ENCODE measurements at places on chromosomes 11 and 22.

- DNase-seq = no peak
These were observed 25.2 kb upstream of the LRRC32 start for GRCh38 chr11:76695771-76696170.

DNA sequence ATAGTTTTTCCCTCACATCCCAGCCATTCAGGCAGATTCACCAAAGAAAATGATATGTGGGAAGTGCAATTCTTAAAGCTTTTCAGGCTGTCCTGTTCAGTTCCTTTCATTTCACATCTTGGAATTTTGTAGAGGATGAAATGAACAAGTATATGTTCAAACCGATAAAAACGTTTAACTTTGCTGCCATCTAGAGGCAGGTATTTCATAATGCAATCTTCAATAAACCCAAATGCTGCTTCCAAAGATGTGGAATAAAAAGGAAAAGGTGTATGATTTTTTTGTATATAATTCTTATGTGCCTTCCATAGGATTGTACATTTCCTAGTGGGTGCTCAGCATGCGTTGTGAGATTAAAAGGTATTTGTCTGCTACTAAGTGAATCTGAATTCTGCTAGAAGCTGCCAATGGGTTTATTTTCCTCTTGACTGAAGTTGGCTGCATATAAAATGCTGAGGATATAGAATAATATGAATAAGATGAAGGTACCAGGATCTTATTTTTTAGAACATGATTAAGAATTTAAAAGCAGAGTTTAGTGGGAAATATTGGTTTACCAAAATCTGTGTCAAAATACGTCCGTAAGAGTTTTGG, 199.3 kb downstream of the PGR start:
- no peak for DNase-seq

GRCh38 chr11:16059332-16059731, 297.0 kb downstream of the SOX6 start:
- DNase-seq = no peak

GRCh38 chr11:30483056-30483455, 103.1 kb downstream of the MPPED2 start:
- DNase-seq = no peak

DNA sequence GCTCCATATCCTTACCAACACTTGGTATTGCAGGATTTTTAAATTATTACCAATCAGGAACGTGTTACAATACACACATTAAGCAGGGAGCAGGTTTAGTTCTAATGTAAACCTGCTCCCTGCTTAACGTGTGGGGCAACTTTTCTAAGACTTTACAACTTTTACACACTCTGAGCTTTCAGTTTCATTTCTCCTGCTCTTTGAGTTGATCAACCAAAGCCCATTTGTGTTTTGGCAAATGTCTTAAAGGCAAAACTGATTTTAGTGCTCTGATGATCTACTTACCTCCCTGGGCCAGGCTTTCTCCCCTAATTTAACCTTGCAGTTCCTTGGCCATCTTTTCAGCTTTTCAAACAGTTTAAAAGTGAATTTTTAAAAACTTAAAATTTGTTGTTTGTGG, 70.9 kb downstream of the ZBTB44 start:
- no peak for DNase-seq

DNA sequence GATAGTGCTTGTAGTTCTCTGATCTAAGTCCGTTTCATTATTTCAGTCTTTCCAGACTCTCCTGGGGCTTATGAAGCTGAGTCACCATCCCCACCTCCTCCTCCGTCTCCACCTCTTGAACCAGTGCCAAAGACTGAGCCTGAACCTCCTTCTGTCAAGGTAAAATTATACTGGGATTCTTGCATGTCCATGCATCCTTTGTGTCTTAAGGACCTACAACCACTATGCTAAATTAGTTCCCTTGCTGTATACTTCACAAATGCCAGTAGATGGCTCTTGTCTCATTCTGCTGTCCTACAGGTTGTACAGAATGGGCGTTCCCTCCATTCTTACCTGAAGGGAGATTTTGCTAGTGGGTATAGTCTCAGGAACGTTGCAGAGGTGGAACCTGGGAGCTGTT, 42.2 kb downstream of the POLD3 start:
- DNase-seq = no peak

DNA sequence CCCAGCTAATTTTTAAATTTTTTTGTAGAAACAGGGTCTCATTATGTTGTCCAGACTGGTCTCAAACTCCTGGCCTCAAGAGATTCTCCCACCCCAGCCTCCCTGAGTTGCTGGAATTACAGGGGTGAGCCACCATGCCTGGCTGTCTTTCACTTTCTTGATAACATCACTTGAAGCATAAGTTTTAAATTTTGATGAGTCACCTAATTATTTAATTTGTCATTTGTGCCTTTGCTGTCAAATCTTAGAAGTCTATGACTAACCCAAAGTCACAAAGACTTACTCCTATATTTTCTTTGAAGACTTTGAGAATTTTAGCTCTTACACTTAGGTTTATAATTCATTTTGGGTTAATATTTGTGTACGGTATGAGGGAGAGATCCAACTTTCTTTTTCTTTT, 14.5 kb upstream of the MSANTD2 start:
- DNase-seq = no peak

DNA sequence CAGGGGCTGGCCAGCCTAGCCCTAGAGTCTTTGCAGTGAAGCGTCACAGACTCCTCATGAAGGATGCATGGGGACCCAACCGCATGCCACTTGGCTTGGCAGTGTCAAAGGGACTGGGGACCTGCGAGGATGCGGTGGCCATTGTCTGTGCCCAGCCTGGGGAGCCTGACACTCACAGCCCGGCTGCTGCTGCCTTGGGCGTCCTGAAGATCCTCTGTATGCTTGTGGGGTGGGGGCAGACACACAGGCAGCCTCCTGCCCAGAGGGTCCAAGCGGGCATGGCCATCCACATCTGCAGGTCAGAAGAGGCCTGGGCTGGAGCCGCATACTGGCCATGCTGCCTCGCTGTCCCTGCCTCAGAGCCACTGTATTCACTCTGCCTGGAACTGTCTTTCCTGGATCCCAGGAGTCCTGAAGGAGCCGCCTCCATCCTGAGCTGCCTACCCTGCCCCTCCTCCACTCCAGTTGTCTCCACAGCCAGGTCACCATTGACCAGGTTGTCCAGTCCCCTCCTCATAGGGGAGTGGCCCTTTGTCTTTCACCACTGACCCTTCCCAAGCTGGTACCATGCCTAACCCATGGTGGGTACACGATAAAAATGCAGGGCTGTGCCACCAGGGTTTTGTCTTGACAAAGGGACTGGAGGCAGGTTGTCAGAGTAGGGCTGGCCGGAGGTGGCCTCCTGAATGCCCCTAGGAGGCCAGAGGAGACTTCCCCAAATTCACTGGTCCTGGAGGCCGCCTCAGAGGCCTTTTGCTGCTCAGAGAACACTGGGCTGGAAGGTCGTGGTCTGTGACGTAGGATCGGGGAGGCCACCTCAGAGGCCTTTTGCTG, 107.0 kb downstream of the KCNQ1OT1 start:
- DNase-seq = no peak

DNA sequence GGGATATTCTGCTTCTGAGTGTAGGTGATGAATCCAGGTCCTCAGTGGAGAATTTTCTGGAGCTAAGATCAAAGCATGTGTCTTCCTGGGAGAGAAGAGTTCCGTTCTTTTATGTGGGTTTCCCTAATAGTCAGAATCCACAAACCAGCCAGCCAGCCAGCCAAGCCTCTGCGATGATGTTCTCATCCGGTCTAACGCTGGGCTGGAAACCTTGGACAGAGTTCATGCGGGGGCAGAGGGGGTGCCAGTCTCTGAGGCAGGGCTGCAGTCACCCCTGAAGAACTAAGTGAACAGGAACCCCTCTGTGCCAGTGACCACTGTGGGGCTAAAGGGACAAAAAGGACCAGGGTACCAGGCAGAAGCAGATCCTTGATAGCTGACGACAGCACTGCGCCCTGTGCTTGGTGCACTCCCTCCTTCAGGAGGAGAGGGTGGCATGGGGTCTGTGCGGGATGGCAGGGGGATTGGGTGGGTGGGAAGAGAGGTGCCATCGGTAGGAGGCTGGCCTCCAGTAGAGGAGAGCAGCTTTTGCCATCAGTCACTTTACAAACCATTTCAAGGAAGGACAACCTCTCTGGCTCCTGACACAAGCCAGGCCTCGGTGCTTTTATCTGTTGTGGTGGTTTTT, 27.1 kb downstream of the ADAMTS15 start:
- DNase-seq = no peak

- no peak for DNase-seq
These were observed 6.2 kb upstream of the FAM83F start for GRCh38 chr22:39988386-39989114.

DNA sequence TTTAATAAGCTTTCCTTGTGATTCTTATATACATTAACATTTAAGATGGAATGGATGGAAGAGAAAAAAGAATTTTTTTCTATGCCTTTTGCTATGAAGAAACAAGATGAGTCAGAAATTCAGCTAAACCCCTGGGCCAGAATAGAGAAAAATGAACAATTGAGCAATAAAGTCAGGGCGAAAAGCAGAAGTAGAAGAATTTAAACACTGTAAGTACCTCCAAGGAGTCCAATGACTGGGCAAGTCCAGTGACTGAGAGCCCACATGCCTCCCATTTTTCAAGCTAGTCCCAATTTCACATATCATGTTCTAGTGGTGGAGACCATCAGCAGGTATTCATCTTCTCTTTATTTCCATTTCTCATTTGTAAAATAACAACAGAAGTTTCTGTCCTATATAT, 18.6 kb upstream of the APLP2 start:
- no peak for DNase-seq

DNA sequence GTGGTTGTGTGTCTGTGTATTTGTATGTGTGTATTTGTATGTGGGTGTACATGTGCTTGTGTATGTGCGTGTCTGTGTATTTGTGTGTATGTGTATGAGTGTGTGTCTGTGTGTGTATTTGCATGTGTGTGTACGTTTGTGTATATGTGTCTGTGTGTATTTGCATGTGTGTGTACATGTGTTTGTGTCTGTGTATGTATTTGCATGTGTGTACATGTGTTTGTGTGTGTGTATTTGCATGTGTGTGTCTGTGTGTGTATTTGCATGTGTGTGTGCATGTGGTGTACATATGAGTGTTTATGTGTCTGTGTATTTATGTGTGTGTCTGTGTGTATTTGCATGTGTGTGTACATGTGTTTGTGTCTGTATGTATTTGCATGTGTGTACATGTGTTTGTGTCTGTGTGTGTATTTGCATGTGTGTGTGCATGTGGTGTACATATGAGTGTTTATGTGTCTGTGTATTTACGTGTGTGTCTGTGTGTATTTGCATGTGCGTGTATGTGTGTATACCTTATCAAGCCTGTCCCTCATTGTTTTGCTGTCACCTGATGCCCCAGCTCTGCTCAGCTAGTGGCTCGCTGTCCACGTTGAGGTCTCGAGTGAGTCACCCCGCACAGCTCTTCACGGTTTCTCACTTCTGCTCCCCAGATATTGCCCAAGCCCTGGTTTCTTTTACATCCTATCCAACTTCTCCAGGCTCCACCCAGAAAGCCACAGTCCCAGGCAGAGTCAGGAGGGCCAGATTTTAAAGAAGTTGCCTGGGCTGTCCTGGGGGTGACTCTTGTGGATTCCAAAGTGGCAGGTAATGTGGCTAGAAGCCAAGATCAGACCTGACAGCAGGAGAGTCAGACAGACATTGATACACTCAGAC, 15.2 kb downstream of the MB start:
- DNase-seq = peak; percentile 5

DNA sequence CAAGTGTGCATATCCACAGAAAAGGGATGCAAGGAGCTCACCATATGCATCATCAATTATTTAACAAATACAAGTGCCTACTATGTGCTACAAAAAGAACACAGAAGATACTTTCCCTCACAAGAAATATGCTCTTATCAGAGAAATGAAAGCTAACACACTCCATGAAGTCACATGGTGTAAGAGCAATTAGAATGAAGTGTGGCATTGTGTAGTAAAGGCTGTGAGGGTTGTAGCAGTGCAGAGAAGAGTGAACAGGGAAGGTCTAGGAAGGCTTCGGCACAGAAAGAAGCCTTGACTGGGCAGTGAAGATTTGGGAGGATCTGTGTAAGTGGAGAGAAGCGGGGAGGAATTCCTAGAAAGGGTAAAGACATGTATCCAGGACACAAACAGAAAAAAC, 22.5 kb downstream of the PPP2R1B start:
- DNase-seq = no peak

- no peak for DNase-seq
These were observed 440.0 kb downstream of the NELL1 start for GRCh38 chr11:21109341-21109740.

DNA sequence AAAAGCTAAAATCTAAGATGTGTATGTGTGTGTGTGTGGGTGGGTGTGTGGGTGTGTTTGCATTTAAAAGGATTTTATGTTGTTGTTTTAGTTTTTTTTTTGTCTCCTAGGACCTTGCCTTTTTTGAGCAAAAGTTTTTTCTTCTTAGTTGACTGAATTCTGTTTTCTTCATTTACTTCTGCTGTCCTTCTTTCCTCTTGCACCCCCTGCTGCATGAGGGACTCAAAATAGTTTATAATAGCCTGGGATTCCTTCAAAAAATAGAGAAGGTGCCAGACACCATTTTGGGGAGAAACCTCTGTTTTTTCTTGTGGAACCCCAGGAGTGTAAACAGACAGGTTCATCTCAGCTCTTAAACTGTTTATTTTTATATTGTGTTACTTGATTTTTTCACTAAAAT, 817.7 kb downstream of the TBC1D22A start:
- DNase-seq = no peak

GRCh38 chr22:45867906-45868555, 108.9 kb downstream of the WNT7B start:
- no peak for DNase-seq

GRCh38 chr11:37409124-37409523, 811.1 kb upstream of the RAG2 start:
- DNase-seq = no peak

DNA sequence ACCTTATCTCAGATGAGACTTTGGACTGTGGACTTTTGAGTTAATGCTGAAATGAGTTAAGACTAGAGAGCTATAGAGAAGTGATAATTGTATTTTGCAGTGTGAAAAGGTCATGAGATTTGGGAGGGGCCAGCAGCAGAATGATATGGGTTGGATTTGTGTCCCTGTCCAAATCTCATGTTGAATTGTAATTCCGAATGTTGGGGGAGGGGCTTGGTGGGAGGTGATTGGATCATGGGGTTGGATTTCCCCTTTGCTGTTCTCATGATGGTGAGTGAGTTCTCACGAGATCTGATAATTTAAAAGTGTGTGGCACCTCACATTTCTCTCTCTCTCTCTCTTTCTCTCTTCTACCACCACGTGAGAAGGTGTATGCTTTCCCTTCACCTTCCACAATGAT, 777.8 kb upstream of the LUZP2 start:
- DNase-seq = no peak

DNA sequence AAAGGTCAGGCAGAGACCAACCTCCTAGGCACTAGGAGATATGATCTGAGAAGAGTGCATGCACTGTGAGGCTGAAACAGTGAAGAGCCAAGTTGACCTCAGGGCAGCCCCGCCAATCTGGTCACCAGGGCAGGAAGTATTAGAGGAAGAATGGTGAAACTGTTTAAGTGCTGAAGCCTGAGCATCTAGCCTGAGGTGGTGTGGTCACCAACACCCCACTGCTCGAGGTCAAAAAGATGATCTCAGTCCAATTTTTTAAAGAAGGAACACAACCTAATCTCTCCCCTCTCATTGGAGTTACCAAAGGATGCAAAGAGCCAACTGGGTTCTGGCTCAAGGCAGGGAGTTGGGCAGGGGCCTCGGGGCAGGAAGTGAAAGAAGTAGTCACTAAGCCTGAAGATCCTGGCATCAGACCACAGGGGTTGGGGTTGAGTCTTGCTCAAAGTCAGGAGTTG, 4.0 kb downstream of the APBB1 start:
- DNase-seq = no peak

GRCh38 chr11:32426192-32426591, 9.1 kb downstream of the WT1 start:
- no peak for DNase-seq

GRCh38 chr11:88178191-88178590, 2.9 kb upstream of the RAB38 start:
- DNase-seq = no peak
